ENCODE measurements at places on chromosomes 7 and 10.

GRCh38 chr7:124074007-124074406, 41.1 kb upstream of the TMEM229A start:
- DNase-seq = no peak

- DNase-seq = no peak
These were observed 1101.7 kb upstream of the GHITM start for GRCh38 chr10:83037653-83038052.

DNA sequence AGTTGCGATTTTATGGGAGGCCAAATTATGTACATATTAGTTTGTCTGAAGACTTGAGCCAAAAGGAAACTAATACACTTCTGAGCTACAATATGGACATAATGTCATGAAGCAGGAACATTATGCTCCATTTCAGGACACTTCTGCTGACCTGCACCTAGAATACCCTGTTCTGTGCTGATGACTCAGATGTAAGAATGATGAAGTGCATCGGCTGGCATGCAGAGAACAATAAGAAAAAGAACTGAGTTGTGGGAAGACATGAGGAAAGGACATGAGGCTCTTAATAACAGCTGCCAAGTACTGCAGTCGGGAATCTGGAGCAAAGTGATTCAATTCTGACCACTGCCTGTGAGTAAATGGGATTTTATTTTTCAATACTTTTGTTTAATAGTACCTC, 192.9 kb upstream of the VSTM2A start:
- no peak for DNase-seq

GRCh38 chr10:111511751-111512150, 434.9 kb downstream of the ADRA2A start:
- no peak for DNase-seq

DNA sequence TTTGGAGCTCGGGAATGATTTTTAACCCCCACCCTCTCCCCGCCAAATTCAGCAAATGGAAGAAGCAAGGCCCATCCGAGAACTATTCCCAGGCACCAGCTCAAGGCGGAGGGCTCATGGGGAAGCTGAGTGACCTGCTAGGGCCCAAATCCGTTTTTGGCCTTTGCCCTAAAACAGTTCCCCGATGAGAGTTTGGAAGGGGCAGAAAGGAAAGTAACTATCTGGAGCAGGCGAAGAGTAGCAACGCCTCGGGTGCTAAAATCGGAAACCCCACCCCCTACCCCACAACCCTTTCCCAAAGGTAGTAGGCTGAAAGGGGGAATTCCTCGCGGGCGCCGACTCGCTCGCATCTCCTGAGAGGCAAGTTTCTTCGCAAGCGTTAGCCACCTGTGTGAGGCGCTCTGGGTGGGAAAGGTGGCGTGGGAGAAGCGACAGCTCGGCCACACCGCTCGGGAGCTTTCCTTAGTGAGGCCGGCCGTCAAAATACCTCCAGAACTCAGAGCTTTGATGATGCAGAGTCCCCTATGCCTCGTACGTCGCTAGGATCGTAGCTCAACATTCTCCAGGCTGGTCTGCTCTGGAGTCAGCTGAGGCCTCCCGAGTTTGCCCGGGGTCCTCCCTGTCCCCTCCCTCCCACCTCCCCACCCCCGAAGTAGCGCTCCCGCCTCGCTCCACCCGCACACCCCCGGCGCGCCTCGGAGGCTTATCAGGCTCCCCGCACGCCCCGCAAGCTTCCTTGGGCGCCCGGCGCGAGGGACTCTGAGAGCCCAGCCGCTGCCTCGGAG, 642 bp upstream of the PRKG1 start:
- DNase-seq = no peak

GRCh38 chr10:86234541-86235270, 131.9 kb downstream of the GRID1 start:
- no peak for DNase-seq

DNA sequence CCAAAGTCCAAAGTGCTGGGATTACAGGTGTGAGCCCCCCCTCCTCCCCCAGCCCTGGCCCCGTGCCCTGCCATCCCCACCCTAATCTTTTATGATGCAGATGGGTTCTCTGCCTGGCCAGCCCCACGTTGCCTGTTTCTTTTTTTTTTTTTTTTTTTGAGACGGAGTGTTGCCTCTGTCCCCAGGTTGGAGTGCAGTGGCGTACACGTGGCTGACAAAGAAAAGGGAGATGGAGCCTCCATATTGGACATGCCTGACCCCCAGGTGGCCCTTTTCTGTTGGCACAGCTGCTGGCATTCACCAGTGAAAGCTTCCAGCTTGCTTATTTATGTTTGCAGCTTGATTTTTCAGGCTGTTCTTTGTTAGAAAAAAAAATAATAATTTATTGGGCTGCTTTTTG, 235.3 kb downstream of the CCDC3 start:
- DNase-seq = no peak

- DNase-seq = no peak
These were observed 11.7 kb upstream of the ARPC1B start for GRCh38 chr7:99362801-99363200.

GRCh38 chr7:1706381-1706720, 36.3 kb downstream of the ELFN1 start:
- DNase-seq = no peak

Data from stimulated activated effector memory CD8-positive, alpha-beta T cell treated with anti-CD3 and anti-CD28 coated beads, Interleukin-12 subunit alpha, Interleukin-12 subunit beta, amount 100 ng/mL, for 72 hours (primary cell).